Stimulated activated CD4-positive, alpha-beta T cell treated with anti-CD3 and anti-CD28 coated beads, Interleukin-2, amount 100 ng/mL, for 4 hours (primary cell): ENCODE measurements at places on chromosomes 5 and 9.

DNA sequence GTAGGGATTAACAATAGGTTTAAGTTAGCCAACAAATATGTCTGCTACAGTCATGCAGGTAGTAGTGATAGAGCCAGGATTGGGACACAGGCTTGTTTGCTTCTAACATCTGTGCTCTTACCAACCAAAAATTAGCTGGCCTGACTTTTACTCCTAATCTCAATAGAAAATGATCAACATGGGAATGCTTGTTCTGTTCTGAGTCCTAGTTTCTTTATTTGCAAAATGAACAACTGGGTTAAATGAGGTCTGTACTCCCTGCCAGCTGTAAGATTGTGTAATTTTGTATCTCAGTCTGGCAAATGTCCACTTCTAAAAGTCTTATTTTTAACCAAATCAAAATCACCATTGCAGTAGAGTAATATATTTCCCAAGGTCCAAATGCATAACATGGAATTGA lies 216.8 kb downstream of the NMUR2 start:
- DNase-seq: no peak

- no peak for DNase-seq
Observed at GRCh38 chr5:87139795-87140194, 127.9 kb upstream of the RASA1 start.

- DNase-seq: no peak
Observed at GRCh38 chr5:180623411-180623834, 26.0 kb downstream of the FLT4 start.

GRCh38 chr9:17403539-17403938 lies 175.3 kb upstream of the SH3GL2 start:
- DNase-seq: no peak

GRCh38 chr9:7665874-7666273 lies 133.7 kb downstream of the DMAC1 start:
- no peak for DNase-seq
